ENCODE measurements at places on chromosomes 6 and 20. TPM values are rescaled to one million over a fixed set of nuclear protein-coding genes. Genes with fewer than 3 reads are reported as not detected.

Gene HLA-B
- 2,892 TPM for total RNA-seq

Gene OPRM1
- not detected for total RNA-seq

Gene OR2J2
- total RNA-seq, result not detected

Gene SIRPD
- total RNA-seq, result not detected

Gene DSP
- total RNA-seq, result 0.07 TPM

Gene TMEM151B
- not detected for total RNA-seq

Gene GSTA3
- total RNA-seq, result not detected

Gene BTNL2
- not detected for total RNA-seq

Gene PTK7
- total RNA-seq, result 4.1 TPM

Gene DEFB124
- total RNA-seq, result not detected

Gene EEF1A2
- total RNA-seq, result 2.2 TPM

Gene PCED1A
- 33.9 TPM for total RNA-seq

Gene PROKR2
- total RNA-seq, result not detected

Gene ARFRP1
- 44.2 TPM for total RNA-seq

Gene MEP1A
- not detected for total RNA-seq

Gene FGD2
- 1.4 TPM for total RNA-seq

Gene MOG
- total RNA-seq, result not detected

Gene HLA-DMA
- 16.2 TPM for total RNA-seq

Gene CEP57L1
- total RNA-seq, result 25.8 TPM

Gene BANF2
- not detected for total RNA-seq

Gene TULP1
- total RNA-seq, result not detected

Gene NNAT
- total RNA-seq, result 0.47 TPM

Gene ID1
- 0.41 TPM for total RNA-seq

Gene CST1
- not detected for total RNA-seq

Gene IDH3B
- total RNA-seq, result 114 TPM

Gene FRS3
- total RNA-seq, result 4.1 TPM

Gene ATP6V1G2
- 0.86 TPM for total RNA-seq

Gene CBLN4
- not detected for total RNA-seq

Gene SLC22A16
- not detected for total RNA-seq

Gene NR2E1
- total RNA-seq, result not detected

Gene MCHR2
- not detected for total RNA-seq

Gene SULF2
- total RNA-seq, result 0.47 TPM

Gene MCUR1
- total RNA-seq, result 34.8 TPM

Gene WDR46
- total RNA-seq, result 64.0 TPM

Gene PRELID3B
- 140 TPM for total RNA-seq

Gene MEI4
- not detected for total RNA-seq

Gene HLA-DOA
- total RNA-seq, result 8.1 TPM

Gene VSX1
- not detected for total RNA-seq

Gene HLA-DMB
- 3.6 TPM for total RNA-seq

Gene DNMT3B
- 2.9 TPM for total RNA-seq

Gene RAET1L
- not detected for total RNA-seq

Gene SLC4A11
- total RNA-seq, result 1.8 TPM

Gene COL20A1
- not detected for total RNA-seq

Gene SCRT2
- not detected for total RNA-seq

Gene PKIG
- total RNA-seq, result 4.8 TPM

Gene FOXQ1
- total RNA-seq, result not detected

All from activated CD8-positive, alpha-beta T cell treated with anti-CD3 and anti-CD28 coated beads for 36 hours (primary cell).